DMS 273 treated with DMSO at 0.1 percent for 48 hours (cell line): ENCODE measurements at places on chromosomes 6 and 20.

DNA sequence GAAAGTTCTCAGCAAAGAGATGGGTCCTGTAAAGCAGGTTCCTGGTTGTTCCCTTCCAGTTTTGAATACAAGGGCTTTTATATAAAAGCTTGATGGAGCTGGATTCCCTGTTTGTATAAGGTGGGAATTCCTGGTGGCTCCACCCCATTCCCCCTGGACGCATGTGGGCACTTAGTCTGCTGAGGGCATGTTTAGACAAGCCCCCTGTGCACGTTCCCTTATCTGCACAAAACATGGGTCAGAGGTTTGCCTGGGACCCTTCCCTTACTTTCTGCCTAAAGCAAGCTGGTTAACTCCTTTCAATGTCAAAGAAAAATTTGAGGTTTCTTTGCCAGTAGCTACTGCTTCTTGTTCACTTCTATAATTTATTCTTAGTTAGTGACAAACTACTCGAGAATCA, 181.1 kb downstream of the BCKDHB start:
- no peak for DNase-seq

DNA sequence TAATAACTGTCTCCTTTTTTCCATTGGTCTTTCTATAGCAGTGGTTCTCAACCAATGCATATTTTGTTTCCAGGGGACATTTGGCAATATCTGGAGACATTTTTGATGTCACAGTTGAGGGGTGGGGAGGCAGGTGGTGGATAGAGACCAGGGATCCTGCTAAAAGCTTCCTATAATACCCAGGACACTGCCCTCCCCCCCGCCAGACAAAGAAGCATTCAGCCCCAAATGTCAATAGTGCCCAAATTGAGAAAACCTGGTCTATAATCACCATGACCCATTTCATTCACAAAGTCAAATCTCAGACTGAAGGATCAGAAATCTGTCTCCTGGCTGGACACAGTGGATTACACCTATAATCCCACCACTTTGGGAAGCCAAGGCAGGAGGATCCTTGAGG, 128.8 kb downstream of the BMP7 start:
- no peak for DNase-seq

DNA sequence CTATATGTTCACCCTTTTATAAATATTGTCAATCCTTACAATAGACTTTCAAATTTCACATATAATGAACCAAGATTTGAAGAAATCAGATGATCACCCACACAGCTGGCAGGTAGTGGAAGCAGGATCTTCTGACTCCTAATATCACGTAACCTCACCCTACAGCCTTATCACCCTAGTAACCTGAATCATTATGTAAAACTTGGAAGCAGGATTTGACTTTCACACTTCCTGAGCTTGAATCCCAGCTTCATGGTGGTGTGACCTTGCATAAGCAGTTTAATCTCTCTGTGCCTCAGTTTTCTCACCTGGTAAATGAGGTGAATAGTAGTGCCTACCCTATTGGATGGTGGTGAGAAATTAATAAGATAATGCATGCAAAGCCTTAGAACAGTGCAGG, 16.4 kb downstream of the SPTLC3 start:
- no peak for DNase-seq

- DNase-seq: no peak
These were observed 192.5 kb downstream of the COL9A1 start for GRCh38 chr6:70110126-70111022.

DNA sequence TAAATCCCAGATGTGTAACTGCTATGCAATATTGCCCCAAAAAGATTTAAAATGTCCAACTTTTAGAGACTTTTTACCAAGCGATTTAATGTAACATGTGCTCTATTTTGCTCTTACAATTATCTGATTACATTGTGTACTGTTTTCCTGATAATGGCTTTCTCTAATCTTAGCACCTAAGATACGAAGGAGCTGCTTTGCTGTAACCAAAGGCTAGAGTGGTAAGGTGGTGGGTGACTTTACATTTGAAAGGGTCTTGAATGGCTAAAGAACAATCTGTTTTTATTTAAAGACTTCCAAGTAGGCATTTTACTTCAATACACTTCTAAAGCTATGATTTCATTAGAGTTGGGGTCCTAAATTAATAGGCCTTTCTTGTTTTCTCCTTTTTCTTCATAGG, 1201.6 kb upstream of the MAP3K7 start:
- no peak for DNase-seq

DNA sequence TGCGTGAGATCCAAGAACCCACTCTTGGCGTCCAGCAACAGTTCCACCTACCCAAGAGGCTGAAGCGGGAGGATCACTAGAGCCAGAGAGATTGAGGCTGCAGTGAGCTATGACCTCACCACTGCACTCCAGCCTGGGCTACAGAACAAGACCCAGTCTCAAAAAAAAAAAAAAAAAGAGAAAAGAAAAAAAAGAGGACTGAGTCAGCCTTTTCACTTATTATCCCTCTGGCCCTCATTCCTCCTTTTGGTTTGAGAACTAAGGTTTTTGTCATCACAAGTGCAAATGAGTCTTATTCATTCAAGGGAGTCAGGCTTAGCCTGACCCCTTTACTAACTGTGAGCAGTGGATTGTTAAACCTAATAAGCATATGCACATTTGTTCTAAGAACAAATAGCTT, 37.9 kb upstream of the JARID2 start:
- DNase-seq: no peak

DNA sequence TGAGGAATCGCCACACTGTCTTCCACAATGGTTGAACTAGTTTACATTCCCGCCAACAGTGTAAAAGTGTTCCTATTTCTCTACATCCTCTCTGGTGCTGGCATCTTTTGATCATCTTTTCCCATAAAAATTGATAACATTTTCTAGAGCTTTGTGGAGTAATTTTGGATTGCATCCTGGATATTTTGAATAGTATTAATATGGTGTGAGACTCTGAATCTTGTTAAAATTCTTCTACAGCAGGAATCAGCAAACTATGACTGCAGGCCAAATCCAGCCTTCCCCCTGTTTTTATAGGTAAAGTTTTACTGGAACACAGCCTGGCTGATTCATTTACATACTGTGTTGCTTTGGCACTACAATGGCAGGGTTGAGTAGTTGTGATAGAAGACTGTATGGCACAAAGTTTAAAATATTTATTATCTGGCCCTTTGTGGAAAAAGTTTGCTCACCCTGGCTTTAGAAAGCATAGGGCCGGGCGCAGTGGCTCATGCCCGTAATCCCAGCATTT, 15.0 kb upstream of the RNF8 start:
- no peak for DNase-seq

DNA sequence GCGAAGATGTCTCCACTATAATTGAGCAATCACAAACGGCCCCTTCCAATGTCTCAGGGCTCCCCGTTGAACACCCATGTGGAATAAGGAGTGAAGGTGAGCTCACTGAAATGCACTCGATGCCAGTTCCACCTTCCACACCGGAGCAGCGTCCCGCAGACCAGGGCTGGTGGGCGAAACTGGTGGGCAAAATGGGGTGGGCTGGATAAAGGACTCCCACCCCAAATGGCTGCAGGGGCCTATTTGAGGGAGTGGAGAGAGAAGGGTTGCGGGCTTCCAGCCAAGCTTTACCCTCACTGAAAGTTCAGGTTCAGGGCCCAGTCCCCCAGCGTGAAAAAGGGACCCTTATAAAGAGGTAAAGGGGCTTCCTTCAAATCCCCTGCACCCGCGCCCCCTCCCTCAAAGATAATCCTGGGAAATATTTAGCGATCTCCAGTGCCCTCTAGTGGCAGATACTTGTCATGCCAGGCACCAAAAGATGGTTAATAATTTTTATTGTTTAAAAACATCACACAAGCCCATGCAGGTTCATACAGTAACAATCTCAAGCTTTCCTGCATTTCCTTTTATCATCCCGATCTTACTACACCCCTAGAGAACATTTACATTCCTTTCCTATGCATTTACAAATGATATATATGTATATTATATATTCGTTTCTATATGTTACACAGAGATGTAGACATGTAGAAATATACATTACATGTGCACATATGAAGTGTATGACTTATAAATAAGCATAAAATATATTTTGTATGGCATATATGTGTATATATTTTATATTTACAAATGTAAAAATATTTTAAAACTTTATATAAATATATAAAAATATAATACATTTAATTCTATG, 58.2 kb upstream of the NKX2-2 start:
- DNase-seq: no peak

- DNase-seq: peak; percentile 2
These were observed 55.5 kb upstream of the THEMIS start for GRCh38 chr6:127956260-127956888.

GRCh38 chr20:51702556-51702955, 65.6 kb downstream of the ATP9A start:
- no peak for DNase-seq

- DNase-seq: no peak
These were observed 10.6 kb upstream of the SUPT3H start for GRCh38 chr6:45388328-45388727.

DNA sequence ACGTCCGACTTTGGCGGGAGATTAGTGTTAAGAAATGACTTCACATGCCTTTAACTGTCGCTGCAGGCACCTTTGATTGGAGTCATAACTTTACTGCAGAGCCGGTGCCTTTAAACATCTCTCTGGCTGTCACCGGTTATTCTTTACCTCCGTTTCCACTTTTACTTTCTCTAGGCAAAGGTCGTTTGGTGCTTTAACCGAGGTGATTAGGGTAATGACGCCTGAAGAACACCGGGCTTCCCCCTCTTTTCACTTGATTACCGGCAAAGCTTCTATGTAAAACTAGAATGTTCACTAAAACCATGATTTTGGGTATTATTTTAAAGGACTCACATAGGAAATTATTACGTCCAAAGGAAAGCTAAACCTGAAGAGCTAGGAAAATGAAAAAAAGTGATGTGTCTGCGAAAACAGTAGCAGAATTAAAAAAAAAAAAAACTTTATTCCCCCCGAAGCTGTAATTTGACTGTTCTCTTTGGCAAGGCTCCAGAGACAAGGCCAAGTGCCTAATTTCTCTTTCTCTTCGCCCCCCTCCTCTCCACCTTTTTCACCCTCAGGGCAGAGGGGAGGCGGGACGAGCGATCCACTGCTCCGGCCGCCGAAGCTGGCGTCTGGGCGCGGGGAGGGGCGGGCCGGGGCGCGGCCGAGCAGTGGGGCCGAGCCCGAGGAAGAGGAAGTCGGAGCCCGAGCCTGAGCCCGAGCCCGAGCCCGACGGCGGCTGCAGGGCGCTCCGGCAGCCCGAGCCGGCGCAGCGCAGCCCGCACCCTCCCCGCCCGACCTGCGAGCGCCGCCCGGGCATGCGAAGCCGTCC, at the start of gene PLEKHG1:
Gene PLEKHG1 (plus strand): TSS at position 687 of the 811 bp plus-strand sequence. CDS start 133,797 bp downstream, outside the sequence.
- no peak for DNase-seq

DNA sequence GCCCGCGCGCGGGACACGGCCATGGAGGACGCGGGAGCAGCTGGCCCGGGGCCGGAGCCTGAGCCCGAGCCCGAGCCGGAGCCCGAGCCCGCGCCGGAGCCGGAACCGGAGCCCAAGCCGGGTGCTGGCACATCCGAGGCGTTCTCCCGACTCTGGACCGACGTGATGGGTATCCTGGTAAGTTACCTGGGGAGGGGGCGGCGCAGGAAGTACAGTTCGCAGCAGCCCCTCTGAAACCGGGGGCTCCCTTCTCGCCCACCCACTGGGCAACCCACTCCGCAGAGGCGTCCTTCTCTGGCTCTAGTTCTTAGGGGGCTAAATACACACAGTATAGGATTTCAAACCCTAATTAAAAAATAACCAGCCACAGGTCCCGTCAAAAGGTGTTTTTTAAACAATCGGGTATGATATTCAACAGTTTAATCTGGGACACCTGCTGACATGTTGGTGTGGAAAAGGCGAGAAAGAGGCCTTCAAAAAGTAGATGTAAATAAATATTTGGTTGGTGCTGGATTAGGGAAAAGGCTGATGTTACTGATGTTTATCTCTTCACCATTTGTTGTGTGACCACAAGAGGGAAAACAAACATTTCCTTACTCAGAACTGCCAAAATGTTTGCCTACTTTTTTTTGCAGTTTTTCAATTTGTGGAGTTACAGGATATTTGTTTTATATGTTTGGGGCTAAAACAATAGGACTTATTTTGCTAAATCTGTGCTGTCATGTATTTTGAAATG, 577 bp downstream of the SASH1 start:
- DNase-seq: no peak

GRCh38 chr20:52998268-52998667, 26.1 kb downstream of the TSHZ2 start:
- no peak for DNase-seq

DNA sequence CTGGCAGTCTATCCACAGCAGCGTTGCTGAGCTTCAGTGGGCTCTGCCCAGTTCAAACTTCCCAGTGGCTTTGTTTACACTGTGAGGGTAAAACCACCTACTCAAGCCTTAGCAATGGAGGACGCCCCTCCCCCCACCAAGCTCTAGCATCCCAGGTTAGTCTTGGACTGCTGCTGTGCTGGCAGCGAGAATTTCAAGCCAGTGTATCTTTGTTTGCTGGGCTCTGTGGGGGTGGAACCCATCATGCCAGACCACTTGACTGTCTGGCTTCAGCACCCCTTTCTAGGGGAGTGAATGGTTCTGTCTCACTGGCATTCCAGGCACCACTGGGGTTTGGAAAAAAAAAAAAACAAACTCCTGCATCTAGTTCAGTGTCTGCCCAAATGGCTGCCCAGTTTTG, 249.7 kb upstream of the SYNCRIP start:
- DNase-seq: no peak

GRCh38 chr6:150068720-150069648, at the start of gene ULBP3:
TSS of gene ULBP3 (minus strand) at chr6:150069121. CDS start at chr6:150069066, 55 bp downstream.
- DNase-seq: peak; percentile 80

DNA sequence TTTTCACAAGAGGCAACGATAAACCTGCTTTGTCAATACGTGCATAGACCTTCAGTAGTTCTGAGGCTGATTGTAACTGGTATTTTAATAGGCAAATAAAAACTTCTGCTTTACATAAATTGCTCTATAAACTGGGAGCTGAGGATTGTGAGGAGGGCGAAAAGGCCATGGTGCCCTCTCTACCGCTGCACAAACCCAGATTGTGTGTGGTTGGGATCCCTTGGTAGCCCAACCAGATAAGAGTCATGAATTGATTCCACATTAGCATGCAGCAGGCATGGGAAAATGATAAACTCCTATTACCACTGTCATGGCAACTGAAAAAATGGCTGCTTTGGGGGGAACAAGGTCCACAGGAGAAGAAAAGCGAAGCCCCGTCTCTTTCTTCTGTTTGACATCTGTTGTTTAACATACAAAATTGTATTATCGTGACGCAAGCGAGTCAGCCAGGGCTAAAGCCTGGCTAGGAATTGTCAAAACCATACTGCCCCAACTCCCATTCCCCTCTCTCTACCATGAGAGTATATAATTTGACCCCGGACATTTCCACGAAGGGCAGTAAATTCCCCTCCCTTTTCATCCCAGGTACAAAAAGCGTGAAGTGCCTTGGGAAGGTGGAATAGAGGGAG, 157.8 kb upstream of the SALL4 start:
- DNase-seq: no peak

GRCh38 chr6:150156460-150156859, 13.6 kb downstream of the PPP1R14C start:
- no peak for DNase-seq
